Renal pelvis (tissue), 12 donors: ENCODE measurements at places on chromosomes 1 and 21.

DNA sequence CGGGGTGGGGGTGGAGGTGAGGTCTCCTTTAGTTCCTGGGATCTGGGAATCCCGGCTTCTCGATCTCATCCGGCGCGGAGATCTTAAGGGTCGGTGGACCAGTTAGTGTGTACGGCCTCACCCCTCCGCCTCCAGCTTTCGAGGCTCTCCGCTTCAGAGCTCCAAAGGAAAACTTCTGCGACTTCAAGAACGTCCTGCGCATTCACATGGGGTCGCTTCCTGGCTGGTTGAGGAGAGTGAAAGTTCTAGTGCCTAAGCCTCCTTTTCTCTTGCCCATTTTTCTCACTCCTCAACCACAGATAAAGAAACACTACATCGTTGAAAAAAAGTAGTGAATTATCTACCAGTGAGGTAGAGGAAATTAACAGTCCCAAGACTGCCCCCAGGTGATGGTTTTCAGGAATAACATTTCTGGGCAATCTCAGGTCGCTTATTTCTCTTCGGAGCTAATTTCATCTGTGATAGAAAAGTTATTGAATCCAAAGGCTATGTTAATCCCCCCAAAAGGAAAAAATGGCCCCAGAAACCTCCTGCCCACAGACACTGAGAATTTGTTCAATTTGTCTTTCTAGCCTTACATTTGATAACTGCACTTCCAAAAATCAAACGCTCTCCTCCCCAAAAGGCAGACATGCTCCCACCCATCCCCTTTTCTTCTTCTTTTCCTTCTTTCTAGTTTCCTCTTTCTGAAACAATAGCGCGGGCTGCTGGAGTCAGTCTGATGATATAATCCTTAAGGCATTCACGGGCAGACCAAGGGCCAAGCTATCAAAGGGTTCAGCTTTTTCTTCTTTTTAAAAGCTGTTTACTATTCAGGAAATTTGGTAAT lies 20.6 kb upstream of the TBX15 start:
- peak; percentile 66 for DNase-seq

DNA sequence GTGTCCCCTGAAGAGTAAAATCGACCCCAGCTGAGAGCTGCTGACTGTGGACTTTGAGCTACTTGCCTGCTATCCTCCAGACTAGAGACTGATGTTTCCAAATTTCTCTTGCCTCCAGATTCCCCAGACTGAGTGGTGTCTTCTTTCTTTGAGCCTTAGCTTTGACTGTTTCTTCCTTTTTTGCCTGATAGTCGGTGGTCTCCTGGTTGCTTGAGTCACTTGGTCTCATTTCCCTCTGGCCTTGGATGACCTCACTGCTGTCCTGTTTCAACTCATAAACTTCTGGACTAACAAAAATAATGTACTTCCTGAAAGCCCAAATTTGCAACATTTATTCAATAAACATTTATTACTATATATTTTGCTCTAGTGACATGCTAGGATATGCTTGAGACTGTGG lies 52.9 kb upstream of the DIPK1A start:
- no peak for DNase-seq

- DNase-seq, result no peak
Observed at GRCh38 chr1:64033667-64034220, 169.7 kb upstream of the UBE2U start.

GRCh38 chr1:19325368-19325957 lies 13.3 kb downstream of the SLC66A1 start:
- no peak for DNase-seq

GRCh38 chr1:29677028-29678024 lies 441.0 kb downstream of the PTPRU start:
- DNase-seq, result no peak

DNA sequence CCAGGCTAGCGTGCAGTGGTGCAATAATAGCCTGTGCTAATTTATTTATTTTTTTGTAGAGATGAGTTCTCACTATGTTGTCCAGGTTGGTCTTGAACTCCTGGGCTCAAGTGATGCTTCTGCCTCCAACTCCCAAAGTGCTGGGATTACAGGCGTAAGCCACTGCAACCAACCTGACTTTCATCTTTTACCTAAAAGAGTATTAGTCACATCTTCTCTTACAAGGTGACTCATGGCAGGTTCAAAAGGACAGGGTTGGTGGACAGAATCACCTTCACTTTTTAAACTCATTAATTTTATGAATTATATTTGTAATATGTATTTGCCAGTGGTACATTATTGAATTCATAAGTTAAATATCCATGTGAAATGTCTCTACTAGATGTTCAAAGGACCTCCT lies 18.1 kb downstream of the JAM2 start:
- DNase-seq, result no peak

- DNase-seq, result no peak
Observed at GRCh38 chr1:243470502-243470901, 214.7 kb downstream of the SDCCAG8 start.
